ENCODE measurements at places on chromosomes 5 and 9. TPM values are rescaled to one million over a fixed set of nuclear protein-coding genes. Genes with fewer than 3 reads are reported as not detected.

PCDHGA2 gene
- total RNA-seq: 5.5 TPM

PTPRD gene
- total RNA-seq: 23.1 TPM

ZFP37 gene
- 8.6 TPM for total RNA-seq

SLC44A1 gene
- 61.7 TPM for total RNA-seq

GRK6 gene
- total RNA-seq: 58.1 TPM

FGF1 gene
- total RNA-seq: 0.98 TPM

SLC36A2 gene
- total RNA-seq: not detected

GRCh38 chr5:106720367-106720766 lies 950.4 kb downstream of the EFNA5 start:
- no peak for DNase-seq

DNA sequence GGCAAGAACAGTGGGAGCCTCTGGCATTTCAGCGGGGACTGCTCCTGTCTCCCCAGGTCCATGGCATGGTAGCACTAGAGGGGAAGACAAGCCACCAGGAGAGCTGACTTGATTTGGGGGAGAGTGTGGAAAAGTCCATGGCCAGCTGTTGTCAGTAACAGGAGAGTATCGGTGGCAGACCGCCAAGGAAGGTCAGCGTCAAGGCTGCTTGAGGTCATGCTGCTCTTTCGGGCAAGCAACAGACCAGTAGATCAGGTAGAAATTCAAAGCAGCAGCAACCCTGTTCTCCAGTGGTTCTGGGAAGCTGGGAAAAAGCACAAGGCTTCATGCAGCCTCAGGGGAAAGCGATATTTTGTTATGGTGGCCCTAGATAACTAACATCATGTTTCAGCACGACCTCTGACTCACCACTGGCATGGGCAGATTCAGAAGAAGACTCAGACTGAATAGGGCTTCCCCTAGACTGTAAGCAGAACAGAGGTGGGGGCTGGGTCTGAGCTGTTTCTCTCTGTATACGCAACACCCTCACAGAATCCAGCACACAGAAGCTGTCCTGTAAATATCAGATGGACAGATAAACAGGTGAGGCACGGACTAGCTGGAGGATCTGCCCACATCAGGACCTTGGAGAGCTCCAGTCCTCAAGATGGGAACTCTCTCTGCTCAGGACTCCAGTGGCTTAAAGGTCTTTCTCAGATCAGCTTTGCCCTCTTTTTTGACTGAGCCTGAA lies 35.2 kb upstream of the PLEKHG4B start:
- peak; percentile 65 for DNase-seq

DNA sequence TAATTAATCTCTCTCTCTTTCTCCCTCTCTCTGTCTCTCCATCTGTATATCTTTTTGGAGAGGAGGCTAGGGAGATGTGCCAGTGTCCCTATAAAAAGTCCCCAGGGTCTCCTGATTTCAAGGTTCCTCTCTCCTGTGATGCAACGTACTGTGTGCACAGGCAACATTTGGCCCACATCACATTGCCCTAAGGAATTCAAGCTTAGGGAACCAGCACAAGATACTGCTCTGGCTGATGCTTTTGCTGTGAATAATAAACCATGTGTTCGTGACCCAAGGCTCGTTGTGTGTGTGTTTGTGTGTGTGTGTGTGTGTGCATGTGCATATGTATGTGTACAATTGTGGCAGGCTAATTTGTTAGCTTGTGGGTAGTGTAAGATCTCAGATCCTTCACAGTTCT lies 9.7 kb downstream of the SPATA9 start:
- DNase-seq: no peak

GRCh38 chr5:179733772-179734126 lies 1.1 kb downstream of the MAML1 start:
- DNase-seq: no peak

DNA sequence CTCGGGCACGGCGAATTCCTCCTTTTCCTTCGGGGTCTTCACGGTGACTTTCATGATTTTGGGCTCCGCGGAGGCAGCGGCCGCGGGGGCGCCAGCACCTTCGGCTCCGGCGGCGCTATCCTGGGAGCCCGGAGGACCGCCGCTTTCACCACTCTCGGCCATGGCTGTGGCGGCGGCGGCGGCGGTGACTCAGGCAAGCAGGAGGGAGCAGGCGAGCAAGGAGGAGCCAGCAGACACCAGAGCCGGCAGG lies 315 bp downstream of the UBQLN1 start:
- DNase-seq: no peak

DNA sequence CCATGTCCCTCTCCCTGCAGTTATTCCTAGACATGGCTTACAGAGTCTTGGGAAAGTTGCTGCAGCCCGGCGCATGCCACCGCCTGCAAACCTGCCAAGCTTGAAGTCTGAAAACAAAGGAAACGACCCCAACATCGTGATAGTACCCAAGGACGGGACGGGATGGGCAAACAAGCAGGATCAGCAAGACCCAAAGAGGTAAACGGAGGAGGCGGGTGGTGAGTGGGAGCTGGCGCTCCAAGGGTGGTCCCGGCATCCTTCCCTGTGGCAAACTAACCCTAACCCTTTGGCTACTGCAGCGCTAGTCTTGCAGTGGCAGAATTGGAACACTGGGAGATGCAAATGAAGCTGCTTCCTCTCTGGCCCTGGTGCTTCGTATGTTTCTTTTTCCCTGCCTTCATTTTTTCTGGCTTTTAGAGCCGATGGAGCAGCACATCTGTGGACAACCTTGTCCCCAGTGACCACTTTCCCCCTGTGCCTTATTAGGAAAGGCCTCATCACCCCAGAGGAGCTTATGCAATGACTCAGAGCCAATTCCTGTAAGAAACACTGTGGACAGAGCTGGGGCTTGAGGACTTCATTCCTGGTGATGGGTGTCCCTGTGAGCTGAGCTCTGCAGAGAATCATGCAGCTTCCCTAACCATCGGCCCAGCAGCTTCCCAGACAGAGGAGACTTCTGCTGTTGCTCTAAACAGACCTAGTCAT lies 38.9 kb downstream of the PRRC2B start:
- no peak for DNase-seq

DNA sequence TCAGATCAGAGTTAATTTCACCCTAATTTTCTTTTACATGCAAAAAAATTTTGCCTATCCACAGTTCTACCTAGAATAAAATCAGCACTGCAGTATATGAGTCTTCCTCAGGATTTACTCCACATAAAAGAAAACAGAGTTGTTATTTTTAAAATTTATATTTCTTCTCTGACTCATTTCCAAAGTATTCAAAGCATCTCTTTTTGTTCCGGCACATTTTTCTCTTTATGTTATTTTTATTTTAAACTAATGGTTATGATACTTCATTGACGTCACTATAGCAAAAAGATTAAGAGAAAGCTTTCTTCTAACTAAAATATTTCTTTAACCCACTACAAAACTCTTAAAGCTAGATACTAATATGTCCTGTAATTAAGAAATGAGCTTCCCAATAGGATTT lies 590.4 kb downstream of the PRELID2 start:
- no peak for DNase-seq

GRCh38 chr5:78323241-78323640 lies 28.7 kb upstream of the AP3B1 start:
- no peak for DNase-seq

- no peak for DNase-seq
These were observed 119.7 kb upstream of the ELL2 start for GRCh38 chr5:96081276-96081858.

DNA sequence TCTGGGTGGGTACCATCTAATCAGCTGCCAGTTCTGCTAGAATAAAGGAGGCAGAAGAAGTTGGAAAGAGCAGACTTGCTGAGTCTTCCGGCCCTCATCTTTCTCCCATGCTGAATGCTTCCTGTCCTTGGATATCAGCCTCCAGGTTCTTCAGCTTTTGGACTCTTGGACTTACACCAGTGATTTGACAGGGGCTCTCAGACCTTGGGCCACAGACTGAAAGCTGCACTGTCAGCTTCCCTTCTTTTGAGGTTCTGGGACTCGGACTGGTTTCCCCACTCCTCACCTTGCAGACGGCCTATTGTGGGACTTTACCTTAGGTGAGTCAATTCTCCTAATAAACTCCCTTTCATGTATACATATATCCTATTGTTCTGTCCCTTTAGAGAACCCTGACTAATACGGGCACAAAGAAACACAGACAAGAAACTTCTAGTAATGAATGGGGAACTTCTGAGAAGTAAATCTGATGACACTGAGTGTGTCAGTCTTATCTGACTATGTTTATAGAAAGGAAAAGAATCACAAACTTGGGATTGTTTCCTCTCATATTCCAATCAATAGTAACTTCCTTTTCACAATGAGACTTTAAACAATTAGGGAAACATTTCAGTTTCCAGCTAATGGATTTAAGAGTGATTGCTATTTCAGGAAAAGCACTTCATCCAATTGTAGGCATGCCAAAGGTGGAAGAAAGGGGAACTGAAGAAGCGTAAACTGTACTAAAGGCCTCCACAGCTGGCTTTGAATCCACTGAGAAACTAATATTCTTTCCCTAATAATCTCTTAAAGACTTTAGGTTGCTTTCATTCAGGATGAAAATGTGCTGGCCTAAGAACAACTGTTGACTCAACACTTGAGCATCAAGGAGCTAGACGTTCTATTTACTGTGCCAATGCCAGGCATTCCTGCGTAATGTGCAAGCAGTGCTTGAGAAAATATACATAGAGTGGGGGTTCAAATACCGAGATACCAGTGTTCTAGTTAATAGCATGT lies 127.9 kb upstream of the PTGER4 start:
- DNase-seq: peak; percentile 80

DNA sequence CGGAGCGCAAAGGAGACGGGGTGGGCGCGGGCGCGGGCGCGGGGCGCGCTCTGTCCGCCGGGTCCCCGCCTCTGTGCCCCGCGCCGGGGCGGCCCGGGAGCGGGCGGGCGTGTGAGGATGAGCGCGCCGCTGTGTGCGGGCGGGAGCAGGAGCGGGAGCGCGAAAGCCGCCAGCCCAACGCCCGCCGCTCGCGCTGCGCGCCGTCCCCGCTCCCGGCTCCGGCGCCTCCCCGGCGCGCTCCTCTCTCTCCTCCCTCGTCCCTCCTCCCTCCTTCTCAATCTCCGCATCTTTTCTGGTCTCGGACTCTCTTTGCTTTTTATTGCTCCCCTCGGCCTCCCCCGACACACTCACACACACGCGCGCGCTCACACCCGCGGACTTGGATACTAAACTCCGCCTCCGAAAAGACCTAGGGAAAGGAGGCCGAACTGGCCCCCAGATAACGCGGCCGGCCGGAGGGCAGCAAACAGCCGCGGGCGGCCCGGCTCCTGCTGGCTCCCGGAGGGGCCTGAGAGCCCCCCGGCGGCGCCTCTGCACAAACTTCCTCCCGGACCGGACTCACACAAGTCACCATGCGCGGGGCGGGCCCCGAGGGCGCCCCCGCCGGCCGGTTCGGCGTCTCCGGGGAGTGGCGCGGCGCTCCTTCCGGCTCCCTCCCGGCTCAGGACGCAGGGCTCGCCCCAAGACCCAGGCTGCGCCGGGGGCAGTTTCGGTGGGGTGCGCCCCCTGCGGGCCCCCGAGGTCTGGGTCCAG lies at the start of gene FIBCD1:
FIBCD1 (minus strand) TSS at position 596 of the 753 bp plus-strand sequence. CDS start 640 bp downstream, outside the sequence.
- DNase-seq: peak; percentile 67

DNA sequence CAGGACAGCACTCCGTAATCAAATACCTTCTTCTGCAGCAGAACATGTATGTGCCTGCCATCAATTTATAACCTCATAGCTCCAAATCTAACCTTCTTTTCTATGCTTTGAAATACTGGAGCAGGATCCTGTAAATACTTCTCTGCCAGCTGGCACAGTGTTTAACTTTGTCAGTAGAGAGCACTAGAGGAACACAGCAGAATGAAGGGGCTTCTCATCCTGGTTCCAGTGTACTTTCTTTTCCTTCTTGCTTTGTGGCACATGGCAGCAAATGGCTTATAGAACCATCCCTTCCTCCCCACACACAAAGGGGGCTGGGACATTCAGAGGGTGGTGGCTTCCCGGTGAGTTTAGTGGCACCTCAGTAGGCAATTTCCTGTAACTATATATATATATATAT lies 3.8 kb upstream of the FBXW11 start:
- DNase-seq: peak; percentile 19
